H4 (cell line): ENCODE measurements at places on chromosomes 12 and 14.

- no peak for DNase-seq
Measured at GRCh38 chr12:46950094-46950493, 124.3 kb upstream of the SLC38A4 start.

GRCh38 chr12:41051954-41052353 lies 136.2 kb upstream of the PDZRN4 start:
- DNase-seq, result no peak

DNA sequence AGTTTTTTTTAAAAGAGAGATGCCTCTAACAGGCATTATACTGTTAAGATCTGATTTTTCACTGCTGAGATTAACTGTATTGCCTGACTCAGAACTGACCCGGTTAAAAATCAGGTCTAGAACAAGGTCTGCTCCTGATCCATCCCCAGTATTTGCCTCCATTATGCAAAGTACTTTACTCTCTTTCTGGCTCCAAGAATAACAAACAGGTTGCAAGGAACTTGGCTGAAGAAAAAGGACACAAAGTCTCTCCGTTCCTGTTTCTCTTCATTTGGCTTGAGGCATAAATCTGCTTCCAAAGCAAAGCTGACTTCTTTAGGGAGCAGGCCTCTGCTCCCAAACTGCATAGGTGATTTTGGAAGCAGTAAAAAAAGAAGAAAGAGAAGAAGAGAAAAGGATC lies 199.3 kb upstream of the PDZRN4 start:
- DNase-seq, result no peak

DNA sequence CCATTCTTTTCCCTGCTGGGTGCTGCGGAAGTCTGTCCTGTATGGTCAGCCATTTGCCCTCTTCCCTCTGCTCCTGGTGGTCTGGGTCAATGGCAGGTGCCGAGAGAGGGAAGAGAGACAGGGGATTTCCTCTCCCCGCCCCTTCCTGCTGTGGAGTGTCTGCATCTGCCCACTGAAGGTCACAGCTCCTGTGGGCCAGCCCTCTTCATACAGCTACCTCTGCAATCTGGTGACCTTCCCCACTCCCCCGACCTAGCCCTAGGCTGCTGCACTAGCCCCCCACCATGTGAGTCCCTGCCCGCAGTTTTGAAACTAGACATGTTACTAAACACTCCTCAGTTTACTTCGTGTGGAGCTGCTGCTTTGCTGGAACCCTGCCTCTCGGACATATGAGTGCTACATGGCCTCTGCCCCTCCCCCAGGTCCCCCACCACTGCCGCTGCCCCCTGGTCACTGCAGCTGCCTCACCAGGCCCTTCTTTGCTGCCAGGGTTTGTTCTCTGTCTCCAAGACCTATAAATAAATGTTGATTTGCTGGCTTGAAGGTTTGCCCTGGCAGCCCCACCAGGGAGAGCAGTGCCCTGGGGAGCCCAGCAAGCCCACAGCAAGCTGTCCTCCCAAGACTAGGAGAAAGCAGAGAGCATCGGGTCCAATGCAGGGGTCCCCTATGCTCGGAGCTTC lies 102.9 kb downstream of the DPF3 start:
- no peak for DNase-seq

GRCh38 chr12:92784797-92785562 lies 82.2 kb downstream of the PLEKHG7 start:
- DNase-seq, result peak; percentile 76

DNA sequence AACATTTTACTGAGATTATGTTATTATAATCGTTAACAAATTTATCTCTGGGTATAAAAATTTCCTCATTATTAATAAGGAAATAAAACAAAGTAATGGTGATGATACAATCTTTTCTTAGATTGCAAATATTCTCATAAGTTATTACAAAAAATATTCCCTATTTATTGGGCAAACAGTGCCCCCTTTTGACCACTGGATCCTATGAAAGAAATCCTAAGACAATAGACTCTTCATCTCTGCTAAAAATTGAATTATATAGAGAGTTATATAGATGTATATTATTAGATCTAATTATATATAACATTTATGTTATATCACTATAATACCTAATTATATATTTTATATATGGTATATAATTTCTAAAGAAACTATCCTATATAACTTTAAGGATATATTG lies 94.2 kb upstream of the FGD4 start:
- DNase-seq, result no peak

GRCh38 chr12:71063087-71063486 lies 94.7 kb downstream of the TSPAN8 start:
- DNase-seq, result no peak

- no peak for DNase-seq
Measured at GRCh38 chr14:61756135-61756534, 6.1 kb upstream of the SNAPC1 start.

GRCh38 chr12:3723916-3724805 lies 28.7 kb downstream of the CRACR2A start:
- DNase-seq, result no peak

DNA sequence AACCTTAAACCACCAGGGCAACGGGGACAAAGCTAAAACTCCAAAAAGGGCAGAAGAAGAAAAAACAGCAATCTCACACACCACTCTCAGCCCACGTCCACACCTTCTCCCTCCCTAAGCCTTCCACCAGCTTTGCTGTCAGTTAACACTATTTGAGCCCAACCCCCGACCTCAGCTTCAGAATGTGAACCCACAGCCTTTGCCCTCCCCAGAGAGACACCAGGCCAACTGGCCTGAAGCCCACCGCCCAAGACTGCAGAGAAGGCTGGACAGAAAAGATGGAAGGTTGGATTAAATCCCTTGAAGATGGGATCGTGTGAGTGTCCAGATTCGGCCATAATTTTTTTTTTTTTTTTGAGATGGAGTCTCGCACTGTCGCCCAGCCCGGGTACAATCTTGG lies 22.4 kb downstream of the IRF2BPL start:
- DNase-seq, result no peak

DNA sequence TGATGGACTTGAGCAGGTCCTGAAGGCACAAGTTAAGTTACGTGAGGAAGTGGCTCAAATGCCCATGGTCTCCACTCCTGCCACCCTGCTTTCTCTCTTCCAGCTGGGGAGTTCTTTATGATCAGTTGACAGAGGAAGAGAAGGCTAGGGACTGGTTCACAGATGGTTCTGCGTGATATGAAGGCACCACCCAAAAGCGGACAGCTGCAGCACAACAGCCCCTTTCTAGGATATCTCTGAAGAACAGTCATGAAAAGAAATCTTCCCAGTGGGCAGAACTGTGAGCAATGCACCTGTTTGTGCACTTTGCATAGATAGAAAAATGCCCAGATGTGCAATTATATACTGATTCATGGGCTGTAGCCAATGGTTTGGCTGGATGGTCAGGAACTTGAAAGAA lies 162.4 kb upstream of the FSCB start:
- no peak for DNase-seq

DNA sequence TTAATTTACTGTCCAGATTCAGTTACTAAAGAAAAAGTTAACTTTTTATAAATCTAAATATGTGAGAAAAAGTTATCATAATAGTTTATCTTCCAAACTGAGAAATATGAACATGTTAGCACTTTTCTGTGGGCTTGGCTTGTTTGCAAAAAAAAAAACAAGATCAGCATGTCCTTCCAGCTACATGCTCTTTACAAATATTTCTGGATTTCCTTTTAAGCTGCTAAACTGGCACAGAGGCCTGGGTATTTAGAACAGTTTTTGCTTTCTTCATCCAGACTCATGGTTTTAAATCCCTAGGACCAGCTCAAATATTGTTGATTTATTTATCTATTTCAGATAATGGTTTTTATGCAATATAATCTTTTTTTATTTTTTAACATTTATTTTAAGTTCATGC lies 1444.5 kb upstream of the FLRT2 start:
- DNase-seq, result no peak

- no peak for DNase-seq
Measured at GRCh38 chr12:4272424-4273272, 914 bp upstream of the CCND2 start.

- no peak for DNase-seq
Measured at GRCh38 chr14:90451961-90452360, 55.1 kb downstream of the CALM1 start.

- no peak for DNase-seq
Measured at GRCh38 chr12:39610436-39611025, 9.1 kb downstream of the ABCD2 start.

- no peak for DNase-seq
Measured at GRCh38 chr12:64707926-64708325, 51.3 kb downstream of the GNS start.

DNA sequence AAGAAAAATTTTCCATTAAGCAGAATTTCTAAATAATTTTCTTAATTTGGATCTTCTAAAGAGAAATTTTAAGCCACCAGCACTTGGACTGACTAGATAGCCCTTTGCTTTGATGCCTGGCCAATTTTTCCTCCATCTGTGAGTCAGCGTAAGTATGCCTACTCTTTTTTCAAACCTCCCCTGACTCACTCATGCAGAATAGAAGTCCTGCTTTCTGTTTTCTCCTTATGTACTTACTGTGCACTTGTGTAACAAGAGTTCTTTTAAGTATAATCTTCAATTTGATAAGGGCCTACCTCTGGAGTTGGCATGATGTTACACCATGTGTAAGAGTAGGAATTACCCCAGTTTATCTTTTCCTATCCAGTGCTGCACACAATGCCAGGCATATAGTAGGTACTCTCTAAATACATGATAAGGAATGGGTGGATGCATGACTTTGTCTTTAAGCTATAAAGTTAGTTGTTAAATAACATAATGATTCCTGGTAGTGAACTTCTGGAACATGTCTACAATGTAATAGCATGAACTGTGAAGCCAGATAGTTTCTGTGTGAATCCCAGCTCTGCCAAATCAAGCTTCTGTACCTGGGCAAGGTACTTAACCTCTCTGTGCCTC lies 329.6 kb downstream of the TMTC2 start:
- DNase-seq, result peak; percentile 79

GRCh38 chr14:40757376-40757950 lies 849.2 kb upstream of the LRFN5 start:
- no peak for DNase-seq

- DNase-seq, result no peak
Measured at GRCh38 chr12:49335118-49335954, 1.7 kb downstream of the C1QL4 start.

- no peak for DNase-seq
Measured at GRCh38 chr12:112170971-112171596, 45.7 kb downstream of the TRAFD1 start.

- no peak for DNase-seq
Measured at GRCh38 chr14:105385698-105386365, 12.5 kb upstream of the TEX22 start.

- no peak for DNase-seq
Measured at GRCh38 chr14:93969082-93969828, 7.1 kb downstream of the ASB2 start.

GRCh38 chr12:124010687-124011086 lies 37.7 kb downstream of the ZNF664 start:
- DNase-seq, result no peak

- DNase-seq, result no peak
Measured at GRCh38 chr12:2523317-2523716, 271.5 kb upstream of the FKBP4 start.

DNA sequence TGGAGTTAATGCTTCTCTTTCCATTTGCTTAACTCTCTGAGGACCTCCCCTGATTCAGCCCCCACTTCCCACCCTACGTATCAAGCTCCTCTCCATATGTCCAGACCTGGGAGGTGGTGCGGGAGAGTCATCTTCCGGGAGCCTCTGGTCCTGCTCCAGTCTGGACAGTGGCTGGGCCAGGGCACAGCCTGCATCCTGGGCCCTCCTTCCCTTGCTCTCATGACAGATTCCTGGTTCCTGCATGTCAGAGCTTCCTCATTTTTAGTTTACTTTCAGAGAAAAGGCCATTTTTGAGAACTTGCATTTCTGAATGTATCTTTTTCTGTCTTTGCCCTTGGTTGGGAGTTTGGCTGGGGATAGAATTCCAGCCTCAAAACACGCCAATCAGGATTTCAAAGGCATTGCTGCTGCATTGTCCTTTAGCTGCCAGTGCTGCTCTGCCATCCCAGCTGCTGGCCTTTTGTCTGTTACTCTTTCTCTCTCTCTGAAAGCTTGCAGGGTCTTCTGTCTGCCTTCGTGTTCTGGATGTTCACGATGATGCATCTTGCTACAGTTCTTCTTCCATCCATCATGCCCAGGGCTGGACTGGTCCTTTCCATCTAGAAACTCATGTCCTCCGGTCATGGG lies 54.7 kb downstream of the SLC6A12 start:
- no peak for DNase-seq

- no peak for DNase-seq
Measured at GRCh38 chr14:53845813-53846693, 110.6 kb downstream of the BMP4 start.

DNA sequence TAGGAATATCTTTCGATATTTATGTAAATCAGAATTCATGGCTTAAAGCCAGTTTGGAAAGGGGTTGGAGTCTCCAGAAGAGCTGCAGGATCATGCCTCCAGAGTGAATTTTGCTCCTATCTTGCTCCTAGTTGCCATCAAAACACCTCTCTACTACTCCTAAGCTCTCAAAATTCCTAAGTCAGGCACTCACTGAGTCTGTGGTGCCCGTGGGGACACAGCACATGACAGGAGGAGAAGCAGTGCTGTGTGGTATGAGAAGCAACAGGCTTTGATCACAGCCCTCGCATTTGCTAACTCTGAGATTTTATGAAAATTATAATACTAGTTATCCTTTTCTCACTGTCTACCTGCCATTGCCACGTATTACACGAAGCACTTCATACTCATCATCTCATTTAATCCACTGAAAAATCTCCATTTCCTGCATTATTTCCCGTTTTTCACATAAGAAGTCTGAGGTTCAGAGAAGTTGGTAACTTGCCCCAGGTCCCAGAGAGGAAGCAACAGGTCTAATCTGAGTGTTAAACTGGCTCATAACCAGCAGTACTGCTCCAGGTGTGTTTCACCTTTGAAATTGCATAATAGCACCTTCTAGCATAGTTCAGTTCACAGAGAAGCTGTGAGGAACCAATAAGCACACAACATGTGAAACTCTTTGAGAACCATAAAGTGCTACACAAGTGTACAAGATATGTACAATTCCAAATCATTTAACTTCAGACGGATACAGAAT lies 33.1 kb upstream of the SLC35F4 start:
- no peak for DNase-seq

DNA sequence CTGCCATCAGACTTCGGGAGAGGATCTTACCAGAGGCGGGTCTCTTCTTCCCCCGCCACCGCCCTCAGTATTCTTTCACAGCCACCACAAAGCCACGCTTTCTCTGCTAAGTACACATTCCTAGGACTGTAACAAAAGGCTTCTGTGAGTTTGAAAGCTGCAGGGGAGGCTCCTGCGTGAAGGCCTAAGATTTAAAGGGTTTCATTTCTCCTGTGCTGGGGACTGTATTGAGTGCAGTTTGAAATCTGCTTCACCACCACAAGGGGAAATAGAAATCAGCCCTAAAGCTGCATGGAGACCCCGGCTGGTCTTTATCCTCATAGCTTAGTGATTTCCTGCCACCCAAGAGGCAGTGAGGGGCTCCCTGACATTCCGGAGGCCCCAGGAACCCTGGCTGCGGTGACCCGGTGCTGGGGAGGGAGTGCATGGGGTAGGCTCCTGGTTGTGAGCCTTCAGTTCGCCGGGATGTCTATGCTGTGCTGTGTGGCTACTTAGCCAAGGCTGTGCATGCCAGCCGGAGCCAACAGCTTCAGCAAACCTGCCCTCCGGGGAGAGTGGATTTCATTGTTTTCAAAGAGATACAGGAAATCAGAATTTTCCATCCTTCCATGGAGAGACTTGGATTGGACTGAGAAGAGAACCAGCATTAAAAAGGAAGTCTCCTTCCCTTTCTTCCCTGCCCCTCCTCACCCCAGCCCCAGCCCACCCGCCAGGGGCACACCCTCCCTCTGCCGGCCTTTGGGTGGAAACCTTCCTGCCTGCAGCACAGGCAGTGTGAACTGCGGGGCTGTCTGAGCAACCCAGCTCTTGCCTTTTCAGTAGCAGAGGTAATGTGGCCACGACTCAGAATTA lies 163.3 kb downstream of the ETV6 start:
- no peak for DNase-seq

- no peak for DNase-seq
Measured at GRCh38 chr14:98919434-98919833, 352.6 kb downstream of the BCL11B start.
